ENCODE measurements at places on chromosomes 2 and 18. TPM values are rescaled to one million over a fixed set of nuclear protein-coding genes. Genes with fewer than 3 reads are reported as not detected.

GRCh38 chr18:76943542-76944339 lies 121.4 kb downstream of the ZNF236 start:
- no peak for DNase-seq

DNA sequence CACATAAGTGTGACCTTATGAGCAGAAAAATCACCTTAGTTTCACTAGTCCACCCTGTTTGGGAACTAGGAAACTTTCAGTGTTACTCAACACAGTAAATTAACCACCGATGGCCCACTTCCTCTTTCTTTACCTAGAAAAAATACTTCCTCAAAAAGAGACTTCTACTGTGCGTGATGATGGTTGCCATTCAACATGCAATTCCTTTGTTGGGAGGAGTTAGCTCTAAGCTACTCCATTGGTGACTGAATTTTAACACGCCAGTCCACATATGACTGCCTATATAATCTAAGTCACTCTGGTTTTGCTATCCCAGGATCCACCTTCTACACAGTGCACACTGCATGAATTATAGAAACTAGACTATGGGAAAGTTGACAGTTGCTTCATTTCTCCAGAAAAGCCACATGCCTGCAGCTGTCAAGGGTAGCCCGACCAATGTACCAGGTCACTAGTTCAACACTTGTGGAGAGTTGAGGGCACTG lies 47.8 kb upstream of the REG3G start:
- no peak for DNase-seq

DNA sequence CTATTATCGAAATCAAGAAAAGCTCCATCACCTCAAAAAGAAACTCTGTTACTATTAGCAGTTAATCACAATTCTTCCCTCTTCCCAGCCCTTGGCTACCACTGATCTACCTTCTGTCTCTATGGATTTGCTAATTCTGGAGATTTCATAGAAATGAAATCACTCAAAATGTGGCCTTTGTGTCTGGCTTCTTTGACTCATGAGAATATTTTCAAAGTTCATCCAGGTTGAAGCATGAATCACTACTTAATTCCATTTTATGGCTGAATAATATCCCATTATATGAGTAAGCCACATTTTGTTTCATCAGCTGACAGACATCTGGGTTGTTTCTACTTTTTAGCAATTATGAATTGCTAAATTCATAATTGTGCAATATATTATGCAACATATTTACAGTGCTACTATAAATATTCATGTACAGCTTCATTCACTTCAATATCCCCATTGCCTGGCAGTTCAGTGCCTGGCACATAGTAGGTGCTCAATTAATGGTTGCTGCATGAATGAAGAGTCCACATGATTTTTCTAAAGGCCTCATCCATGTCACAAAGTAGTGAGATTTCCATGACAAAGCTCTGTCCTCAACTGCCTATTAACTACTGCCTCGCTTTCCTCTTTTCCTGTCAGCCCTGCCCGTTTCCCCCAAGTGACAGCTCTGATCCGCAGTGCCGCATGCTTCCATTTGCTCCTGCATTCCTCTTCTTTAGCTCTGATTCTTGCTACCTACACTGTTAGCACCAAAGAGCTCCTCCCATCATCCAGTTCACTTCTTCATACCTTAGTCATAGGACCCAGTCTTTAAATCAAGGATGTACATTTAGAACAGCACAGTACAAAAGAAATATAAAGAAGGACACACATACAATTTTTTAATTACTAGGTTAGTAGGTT lies 32.8 kb downstream of the CCDC93 start:
- no peak for DNase-seq

- no peak for DNase-seq
Measured at GRCh38 chr2:118146315-118147283, 58.3 kb downstream of the INSIG2 start.

GRCh38 chr2:178386986-178387597 lies 63.9 kb downstream of the PRKRA start:
- DNase-seq: no peak

DNA sequence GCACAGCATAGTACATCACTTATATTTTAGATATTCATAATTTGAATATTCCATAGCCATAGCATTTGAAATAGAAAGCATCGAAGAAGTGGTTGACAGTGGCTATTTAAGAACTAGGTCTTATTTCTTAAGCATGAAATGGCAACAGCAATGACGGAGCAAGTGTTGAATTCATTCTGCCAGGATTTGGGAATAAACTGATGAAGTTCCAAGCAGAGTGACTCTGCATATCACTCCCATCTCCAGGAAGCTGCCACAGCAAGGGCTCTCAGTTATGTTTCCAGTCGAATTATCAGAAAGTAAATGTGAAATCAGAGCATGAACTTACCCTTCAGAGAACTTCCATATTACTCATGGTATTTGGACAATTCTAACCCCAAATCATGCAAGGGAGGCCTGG lies 208.1 kb downstream of the IKZF2 start:
- no peak for DNase-seq

- no peak for DNase-seq
Measured at GRCh38 chr2:147331790-147332419, 512.9 kb upstream of the ACVR2A start.

DNA sequence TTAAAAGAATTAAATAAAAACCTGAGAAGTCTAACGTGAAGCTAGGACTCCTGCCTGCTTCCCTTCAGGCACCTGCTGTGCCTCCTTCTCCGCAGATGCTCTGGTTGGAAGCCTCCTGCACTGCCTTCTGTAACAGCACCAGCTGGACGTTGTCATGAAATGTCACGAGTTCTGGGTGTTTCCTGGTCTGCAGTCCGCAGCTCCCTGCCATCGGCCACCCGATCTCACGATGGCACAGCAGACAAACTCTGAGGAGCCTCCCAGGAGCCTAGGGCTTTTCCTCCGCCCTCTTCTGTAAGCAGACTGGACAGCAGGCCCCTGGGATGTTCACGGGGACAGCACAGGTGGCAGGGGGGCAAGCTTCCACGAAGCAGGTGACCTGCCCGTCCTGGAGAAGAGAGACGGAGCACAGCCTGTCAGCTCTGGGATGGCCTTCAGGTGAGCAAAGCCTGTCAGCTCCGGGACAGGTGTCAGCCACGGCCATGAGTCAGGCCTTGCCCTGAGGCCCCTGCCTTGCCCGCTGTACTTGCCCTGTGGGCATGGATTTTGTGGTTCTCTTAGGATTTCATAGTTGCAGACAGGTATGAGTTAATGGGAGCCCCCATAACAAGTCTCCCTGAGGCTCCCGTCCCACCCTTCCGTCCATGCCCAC lies 110.3 kb downstream of the PXDN start:
- peak; percentile 72 for DNase-seq

DNA sequence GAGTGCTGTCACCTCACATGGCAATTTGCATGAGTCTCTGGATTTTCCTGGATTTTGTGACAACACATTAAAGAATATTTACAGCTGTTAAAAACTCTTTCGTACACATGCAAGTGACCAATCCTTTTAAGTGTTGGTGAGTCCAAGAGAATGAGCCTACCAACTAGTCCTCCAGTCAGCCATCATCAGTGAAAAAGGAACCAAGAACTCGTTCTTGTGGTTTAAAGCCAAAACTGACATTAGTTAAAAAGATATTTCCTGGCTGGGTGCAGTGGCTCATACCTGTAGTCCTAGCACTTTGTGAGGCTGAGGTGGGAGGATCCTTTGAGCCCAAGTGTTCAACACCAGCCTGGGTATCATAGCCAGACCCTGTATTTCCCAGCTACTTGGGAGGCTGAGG lies 215.4 kb upstream of the ITGA4 start:
- no peak for DNase-seq

DNA sequence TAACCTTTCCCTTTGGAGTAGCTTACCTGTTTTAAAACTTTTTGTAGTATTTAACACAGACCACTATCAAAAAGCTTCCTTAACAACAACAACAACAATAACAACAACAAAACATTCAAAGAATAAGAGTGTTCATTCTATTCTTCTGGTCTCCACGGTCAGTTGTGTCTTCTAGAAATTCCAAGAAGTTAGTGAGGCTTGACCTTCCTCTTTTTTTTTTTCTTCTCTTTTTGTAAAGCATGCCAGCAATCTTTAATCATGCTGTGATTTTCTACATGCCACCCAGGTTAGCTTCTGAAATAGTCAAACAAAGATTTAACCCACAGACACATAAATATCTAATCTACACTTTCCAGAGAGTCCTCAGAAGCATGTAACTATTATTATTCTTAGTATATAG lies 28.4 kb upstream of the KLHL14 start:
- DNase-seq: no peak

DNA sequence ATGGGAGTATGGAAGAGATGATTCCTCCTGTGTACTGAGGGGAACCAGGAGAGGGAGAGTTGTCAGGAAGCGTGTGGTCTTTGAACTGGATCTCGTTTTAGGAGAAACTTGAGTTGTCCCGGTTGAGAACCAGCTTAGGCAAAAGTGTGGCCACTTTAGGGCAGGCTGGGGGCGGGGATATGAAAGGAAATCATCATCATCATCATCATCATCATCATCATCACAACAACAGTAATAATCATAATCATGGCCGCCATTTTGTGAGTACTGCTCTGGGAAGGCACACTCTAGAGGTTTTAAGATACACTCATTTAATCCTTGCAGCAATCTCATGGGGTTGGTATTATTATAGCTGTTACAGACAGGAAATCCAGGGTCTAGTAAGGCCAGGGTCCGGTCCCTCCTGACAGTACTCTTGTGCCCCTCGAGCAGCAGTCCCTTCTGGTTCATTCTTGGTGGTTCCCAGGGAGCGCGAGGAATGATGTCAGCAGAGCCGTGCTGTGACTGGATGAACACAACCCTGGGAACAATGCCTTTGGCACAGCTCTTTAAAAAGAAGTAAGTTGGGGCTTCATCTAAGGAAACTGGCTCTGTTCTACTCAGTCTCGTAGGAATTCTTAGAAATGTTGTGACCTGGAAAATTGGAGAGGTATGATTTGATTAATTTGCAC lies 33.8 kb downstream of the PARD3B start:
- DNase-seq: no peak

DNA sequence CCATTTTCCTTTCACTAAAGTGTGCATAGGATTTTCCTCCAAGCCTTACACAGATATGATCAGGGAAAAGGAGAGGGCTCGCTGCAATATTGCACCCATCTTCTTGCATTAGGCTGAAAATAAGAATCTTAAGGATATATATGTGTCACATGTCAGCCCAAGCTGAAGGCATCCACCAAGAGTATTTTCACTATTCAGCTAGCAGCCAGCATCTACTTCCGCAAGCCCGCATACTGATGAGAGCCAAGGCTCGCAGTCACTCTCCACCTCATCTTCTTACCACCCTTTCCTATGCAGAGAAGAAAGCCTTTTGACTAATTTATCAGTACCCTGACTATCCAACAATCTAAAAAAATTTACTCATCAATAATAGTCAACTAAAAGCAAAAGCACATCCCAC lies 6.1 kb downstream of the TMEM163 start:
- DNase-seq: no peak

GRCh38 chr2:179636100-179636980 lies 225.1 kb downstream of the ZNF385B start:
- DNase-seq: no peak

DNA sequence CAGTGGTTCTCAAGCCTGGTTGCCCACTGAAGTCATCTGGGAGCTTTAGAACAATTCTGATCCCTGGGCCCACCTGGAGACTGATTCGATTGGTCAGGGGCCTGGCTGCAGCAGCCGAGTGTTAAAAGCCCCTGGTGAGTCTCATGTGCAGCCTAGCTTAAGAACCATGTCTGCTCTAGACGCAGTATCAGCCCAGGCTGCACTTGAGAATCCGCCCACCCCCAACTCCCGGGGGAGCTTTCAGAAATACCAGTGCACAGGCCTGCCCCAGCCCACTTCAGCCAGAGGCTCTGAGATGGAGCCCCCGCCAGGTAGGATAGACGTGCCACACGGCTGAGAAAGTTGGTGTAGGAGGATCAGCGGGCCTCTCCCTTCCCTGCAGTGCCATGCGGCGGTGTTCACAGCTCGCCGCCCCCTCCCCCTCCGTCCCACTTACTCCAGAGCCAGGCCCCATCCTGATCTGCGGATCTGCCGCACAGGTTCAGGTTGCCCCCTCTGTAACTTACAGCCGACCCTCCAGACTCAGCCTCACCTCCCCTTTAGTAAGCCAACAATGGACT lies 209.0 kb upstream of the RAB12 start:
- no peak for DNase-seq

DNA sequence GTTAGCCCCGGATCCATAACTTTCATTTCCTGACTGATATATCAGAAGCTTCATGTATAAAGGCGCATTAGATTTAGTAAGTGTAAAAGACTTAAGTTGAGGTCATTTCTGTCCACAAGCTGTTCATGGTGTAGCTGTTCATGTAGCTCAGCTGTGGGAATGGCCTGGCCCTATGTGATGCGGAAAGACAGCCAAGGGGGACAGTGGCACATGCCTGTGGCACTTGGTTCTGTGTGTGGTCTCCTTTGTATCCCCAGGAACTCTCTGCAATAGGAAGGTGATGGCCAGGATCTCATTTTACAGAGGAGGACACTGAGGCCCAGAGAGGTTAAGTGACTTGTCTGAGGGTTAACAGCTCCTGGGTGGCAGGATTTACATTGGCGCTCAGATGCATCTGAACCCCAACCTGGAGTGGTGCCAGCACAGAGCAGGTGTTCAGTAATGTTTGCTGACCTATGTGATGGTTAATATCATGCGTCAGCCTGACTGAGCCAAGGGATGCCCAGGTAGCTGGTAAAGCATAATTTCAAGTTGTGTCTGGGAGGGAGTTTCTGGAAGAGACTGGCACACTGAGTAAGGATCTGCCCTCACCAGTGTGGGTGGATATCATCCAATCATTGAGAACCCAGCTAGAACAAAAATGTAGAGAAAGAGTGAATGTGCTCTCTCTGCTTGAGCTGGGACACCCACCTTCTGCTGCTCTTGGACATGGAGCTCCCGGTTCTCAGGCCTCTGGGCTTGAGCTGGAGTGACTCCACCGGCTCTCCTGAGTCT lies 25.4 kb downstream of the HPCAL1 start:
- DNase-seq: no peak

- DNase-seq: no peak
Measured at GRCh38 chr18:56109757-56110156, 521.8 kb upstream of the TCF4 start.

SPRED2 gene
- 8.9 TPM for polyA plus RNA-seq

UCN gene
- 1.3 TPM for polyA plus RNA-seq

CLIP4 gene
- polyA plus RNA-seq: 7.8 TPM

UPP2 gene
- 20.9 TPM for polyA plus RNA-seq

APOB gene
- polyA plus RNA-seq: 0.11 TPM

DSG1 gene
- polyA plus RNA-seq: not detected

SCN2A gene
- polyA plus RNA-seq: 2.7 TPM

COL3A1 gene
- 32.2 TPM for polyA plus RNA-seq

RGPD5 gene
- polyA plus RNA-seq: 0.60 TPM

IL1B gene
- 0.56 TPM for polyA plus RNA-seq

IL37 gene
- polyA plus RNA-seq: not detected

ACTG2 gene
- 6.6 TPM for polyA plus RNA-seq
